ENCODE measurements at places on chromosomes 7 and 10.
A peak's percentile ranks its signal among the peaks of the same experiment; 100 is the strongest.

GRCh38 chr10:43135064-43135463 lies 3.2 kb upstream of the CSGALNACT2 start:
- DNase-seq = no peak

GRCh38 chr7:77338883-77339629 lies 77.1 kb downstream of the GSAP start:
- DNase-seq = no peak

DNA sequence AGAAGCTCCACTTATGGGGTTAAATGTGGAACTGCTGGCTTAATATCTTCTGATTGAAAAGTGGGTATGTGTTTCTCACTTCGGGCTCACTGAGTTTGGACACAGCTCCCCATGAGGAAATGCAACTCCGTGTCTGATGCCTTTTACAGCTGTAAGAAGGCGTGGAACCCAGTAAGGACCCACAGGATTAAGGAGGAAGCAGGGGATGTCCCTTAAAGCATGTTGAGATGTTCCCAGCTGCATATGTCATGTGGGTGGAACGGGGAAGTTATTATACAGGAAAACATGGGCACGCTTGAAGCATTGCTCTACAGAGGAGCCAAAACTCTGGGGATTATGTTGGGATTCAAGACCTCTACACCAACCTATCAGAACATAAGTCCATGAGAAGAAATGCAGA lies 224.4 kb downstream of the NEBL start:
- DNase-seq = no peak

GRCh38 chr10:58909881-58910280 lies 266.6 kb upstream of the PHYHIPL start:
- DNase-seq = no peak

DNA sequence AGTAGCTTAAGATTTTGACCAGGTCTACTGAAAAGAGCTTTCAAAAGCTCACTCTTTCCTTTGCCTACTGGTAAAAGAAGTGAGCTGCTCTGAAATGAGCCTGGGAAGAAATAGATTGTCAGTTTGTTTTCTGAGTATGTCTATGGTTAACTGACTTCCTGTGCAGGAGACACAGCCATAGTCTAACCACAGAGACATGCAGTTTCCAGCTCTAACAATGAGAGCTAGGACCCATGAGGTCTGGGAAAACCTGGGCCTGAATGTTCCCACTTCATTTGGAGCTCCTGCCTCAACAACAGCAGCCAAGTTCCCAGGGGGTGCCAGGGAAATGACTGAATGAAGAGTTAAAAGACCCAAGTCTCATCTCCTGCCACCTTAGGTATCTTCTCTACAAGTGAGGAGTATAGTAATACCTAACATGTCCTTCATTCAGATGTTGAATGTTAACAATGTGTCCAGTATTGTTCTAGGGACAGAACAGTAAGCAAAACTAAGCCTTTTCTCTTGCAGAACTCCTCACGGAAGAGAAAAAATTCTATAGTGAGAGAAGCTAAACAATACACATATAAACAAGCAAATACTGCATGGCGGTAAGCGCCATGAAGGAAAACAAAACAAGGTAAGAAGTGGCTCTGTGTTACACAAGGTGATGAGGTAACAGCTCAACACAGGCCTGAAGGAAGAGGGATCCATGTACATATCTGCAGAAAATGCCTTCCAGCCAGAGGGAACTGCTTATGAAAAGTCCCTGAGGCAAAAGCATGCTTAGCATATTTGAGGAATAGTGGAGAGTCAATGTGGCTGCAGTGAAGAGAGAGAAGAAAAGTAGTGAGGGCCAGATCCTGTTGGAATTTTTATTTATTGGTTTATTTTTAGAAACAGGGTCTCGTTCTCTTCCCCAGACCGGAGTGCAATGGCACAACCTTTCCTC lies 26.4 kb upstream of the ANKRD1 start:
- DNase-seq = no peak

GRCh38 chr7:46201961-46202360 lies 280.9 kb upstream of the IGFBP3 start:
- DNase-seq = no peak

GRCh38 chr7:70614237-70615045 lies 517.5 kb upstream of the GALNT17 start:
- DNase-seq = no peak

GRCh38 chr10:71990706-71991269 lies 26.6 kb downstream of the CHST3 start:
- no peak for DNase-seq

DNA sequence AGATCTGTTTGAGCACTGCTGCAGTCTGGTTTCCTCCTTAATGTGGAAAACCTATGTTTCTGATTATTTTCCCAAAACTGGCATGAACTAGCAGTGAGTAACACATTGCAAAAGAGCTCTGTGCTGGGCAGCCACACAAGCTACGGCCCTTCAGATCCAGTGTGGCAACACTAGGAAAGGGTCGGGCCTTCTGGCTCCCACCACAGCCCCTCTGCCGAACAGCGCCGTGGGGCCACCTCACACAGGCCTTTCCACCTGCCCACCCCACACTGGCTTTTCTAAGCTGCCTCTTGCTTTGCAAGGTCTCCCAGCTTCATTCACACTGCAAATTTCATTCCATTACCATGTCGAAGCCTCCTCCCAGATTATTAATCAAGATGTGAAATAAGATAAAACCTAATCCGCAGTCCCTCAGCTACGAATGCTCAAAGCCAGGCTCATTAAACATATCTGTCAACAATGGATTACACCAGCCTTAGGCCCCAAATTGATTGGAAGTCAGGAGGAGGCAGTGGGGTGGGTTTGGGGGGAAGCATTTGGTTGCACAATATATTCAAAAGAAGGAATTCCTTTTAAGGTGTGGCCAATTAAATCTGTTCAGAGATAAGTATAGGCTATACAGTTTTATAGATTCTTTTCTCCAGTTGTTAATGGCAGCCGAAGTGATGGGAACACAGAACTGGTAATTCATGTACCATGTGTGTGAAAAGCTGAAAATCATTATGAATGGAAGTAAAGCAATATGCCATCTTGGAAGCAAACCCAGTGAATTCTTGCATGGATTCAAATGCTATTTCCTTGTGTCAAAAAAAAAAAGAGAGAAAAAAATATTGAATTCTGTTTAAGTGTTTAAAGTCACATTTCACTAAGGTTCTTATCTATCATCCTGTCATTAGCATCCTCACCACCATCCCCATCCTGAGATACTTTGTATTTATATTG lies 223.7 kb downstream of the MTERF1 start:
- DNase-seq = no peak

DNA sequence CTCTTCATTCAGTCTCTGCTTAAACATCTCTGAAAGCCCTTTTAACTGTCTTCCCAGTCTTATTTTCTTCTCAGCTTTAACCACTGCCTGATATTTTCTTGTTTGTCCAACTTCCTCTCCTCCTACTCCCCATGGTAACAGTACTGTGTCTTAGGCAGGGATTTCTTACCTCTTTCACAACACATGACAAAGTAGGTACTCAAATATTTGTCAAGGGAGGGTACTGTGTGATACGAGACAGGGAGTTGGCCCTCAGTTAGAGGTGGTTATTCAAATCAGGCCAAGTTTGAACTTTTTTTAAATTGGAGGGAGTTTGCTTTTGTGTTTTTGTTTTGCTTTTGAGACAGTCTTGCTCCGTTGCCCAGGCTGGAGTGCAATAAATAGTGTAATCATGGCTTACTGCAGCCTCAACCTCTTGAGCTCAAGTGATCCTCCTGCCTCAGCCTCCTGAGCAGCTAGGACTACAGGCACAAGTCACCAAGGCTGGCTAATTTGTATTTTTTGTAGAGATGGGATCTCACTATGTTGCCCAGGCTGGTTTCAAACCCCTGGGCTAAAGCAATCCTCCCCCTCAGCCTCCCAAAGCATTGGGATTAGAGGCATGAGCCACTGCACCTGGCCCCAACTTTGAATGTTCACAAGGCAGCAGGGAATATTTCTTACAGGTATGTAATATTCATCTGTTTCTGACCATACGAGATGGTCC lies 2.5 kb upstream of the KPNA7 start:
- no peak for DNase-seq

DNA sequence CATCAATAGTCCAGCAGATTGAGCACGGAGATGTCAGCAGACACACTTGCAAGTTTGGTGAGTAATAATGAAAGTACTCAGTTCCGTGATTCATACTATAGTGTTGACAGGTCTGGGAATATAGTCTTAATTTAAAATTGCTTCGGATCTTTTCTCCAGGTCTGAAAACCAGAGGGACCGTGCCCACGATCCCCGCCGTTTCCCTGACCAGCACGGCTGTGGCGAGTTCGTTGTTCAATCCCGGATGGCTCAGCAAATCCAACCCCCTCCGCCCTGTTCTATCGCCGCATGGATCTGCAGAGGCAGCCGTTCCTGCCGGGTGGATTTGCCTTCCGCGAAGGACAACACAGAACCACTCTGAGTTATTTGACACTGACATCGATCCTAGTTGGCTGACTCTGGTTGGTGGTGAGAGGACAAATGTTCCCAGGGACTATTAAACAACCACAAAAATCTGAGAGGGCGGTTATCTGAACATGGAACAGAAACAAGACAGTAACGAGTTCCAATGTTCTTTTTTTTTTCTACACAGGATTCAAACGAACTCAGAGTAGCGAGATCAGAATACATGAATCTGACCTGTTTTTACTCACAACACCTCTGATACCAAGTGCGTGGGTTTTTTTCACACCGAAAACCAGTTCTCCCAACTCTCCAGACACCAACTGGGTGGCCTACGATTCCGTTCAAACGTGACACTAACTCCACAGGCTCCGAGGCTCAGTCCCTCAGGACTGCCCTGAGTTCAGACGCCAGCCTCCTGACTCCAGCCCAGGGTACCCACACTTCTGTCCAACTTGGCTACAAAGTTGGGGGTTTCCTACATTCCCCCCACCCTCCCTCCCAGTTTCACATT lies 52.7 kb downstream of the RBM17 start:
- no peak for DNase-seq

DNA sequence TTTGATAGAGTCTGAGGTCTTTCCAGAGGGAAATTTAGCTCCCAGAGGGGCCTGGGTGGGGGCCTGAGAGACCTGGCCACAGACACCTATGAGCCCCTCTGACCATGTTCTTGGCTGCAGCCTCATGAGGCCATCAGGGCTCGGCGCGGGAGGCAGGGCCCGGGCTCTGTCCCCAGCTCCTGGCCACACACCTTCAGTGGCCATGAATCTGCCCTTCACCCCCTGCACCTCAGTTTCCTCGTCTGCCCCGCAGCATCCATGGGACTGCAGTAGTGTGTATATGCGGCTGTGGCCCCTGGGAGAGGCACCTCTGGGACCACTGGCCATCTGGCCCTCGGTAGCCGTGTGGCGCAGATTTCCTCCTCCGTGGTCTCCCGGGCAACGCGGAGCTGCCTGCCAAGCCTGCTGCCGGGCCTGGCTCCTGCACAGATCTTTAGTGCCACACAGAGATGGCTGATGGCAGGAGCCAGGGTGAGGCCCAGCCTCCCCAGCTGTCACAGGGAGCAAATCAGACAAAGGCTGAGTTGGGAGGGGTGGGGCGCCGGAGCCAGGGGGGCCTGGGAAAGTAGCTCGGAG lies 23.6 kb upstream of the ADCYAP1R1 start:
- no peak for DNase-seq

- no peak for DNase-seq
These were observed 55.2 kb upstream of the TNRC18 start for GRCh38 chr7:5478568-5479430.

DNA sequence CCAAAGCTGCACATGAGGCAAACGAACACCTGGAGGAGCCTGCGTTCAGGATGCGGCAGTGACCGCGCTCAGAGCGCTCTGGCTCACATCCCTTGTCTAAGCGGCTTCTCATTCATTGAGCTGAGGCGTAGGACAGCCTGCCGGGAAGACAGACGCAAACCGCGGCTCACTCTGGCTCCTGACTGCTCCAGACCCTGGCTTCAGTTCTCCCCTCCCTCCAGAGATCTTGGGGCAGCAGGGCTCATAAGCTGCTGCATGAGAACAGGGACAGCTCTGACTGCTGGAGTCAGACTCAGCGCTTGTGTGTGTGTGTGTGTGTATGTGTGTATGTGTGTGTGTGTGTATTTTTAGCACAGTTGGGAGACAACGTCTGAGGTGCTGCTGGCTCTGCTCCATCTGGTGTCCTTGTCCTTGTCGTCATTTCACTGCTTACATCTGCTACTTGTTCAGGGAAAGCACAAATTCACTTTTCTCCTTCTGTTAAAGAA lies 15.8 kb upstream of the LYZL2 start:
- no peak for DNase-seq

- no peak for DNase-seq
These were observed 2.4 kb downstream of the EPO start for GRCh38 chr7:100722480-100723212.

- DNase-seq = no peak
These were observed 6.8 kb downstream of the PLAU start for GRCh38 chr10:73917566-73918305.

DNA sequence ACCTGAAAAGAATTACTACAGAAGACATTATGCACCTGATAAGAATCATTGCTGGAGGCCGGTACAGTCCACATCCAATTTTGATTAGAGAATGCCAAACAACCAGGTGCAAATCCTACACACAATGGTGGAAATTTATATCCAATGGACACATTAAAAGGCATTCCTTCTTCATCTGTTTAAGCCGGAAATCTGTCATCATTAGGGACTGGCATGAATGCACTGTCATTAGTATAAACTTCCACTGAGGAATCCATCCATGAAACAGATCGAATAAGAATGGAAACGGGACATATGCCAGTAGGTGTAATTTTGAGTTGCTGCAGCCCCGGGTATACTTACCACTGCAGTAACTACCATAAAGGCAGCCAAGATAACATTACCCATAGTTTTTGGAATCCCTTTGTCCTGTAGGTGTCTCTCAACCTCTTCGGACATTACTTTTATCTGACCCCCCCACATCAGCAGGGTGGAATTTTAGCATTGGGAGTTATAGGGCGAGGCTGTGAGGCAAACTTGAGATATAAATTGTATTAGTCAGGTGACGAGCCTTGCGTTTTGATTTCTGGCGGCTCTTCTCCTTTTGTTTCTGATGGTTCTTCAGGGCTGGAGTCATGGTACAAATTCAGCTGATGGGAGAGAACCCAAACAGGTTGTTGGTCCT lies 36.5 kb upstream of the AKR1C2 start:
- no peak for DNase-seq

GRCh38 chr10:72164617-72165016 lies 51.2 kb upstream of the ANAPC16 start:
- peak; percentile 36 for DNase-seq

DNA sequence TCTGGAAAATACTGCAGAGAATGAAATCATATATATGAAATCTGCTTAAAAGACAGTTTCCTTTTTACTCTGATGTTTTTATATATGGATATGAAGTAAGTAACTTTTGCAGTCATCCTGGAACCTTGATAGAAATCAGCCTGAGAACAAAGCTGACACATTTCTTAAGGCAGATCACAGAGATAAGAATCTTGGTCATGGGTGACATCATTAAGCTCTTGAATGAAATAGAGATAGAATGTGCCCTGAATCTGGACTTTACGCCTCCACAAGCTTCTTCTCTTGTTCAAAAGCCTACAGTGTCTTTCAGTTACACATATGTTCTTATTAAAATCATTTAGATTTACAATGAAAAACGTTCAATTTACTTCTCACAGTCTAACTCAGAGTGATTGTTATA lies 319.1 kb upstream of the CNTNAP2 start:
- DNase-seq = no peak

DNA sequence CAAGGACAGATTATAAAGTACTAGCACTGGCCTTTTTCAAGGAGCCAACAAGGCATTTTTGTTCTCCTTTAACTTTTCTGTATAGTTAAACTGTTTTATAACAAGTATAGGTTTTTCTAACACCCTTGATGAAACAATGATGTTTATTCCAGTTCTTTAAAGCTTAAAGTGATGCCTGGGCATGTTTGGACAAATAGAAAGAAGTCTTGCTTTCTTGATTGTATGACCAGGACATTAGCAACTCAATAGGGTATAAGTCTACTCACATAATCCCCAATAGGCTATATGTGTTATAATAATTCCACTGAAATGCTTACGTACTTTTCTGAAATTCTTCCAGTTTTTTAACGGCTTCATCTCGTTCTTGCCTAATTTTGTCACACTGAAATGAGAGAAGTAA lies 36.7 kb downstream of the SHTN1 start:
- DNase-seq = no peak

Data from CD8-positive, alpha-beta memory T cell (primary cell).